ENCODE measurements at places on chromosomes 4 and X. TPM values are rescaled to one million over a fixed set of nuclear protein-coding genes. Genes with fewer than 3 reads are reported as not detected.

Gene MAGEC2
- not detected for total RNA-seq

Gene RBMXL3
- not detected for total RNA-seq

Gene UGT2B7
- total RNA-seq, result not detected

Gene SSX2B
- total RNA-seq, result not detected

Gene CYBB
- total RNA-seq, result 41.2 TPM

Gene MAGEA1
- not detected for total RNA-seq

All from skeletal muscle tissue (tissue), 5 donors.